ENCODE measurements at places on chromosomes 5 and 9.

- DNase-seq = no peak
These were observed 331.8 kb downstream of the KDM4C start for GRCh38 chr9:7089406-7090193.

GRCh38 chr9:82101475-82101874, 112.9 kb downstream of the SPATA31D1 start:
- no peak for DNase-seq

DNA sequence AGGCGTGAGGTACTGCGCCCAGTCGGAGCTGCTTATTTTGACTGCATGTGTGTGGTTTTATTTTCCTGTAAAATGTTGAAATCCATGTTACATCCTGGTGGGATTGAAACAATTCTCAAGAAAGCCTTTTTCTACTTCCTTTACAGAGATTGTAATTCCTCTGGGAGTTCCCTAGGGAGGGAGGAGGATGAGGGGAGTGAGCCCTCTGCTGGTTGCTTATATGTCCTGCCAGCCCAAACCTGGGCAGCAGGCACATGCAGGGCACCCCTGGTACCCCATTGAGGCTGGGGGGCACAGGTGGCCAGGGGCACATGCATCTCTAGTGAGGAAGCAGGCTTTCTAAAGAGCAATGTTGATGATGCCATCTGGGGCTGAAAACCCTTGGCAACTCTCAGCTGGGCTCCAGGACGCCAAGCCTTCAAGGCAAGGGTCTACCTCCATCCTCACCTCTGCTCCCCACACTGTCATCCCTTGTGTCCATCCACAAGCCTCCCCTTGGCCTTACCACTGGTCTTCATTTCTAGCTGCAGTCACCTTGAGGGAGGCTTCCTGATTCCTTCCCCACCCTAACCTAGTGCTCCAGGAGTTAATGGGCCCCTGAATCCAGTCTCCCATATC, 84.7 kb upstream of the TNFSF8 start:
- DNase-seq = no peak

GRCh38 chr9:135941288-135941995, 19.7 kb downstream of the UBAC1 start:
- no peak for DNase-seq

GRCh38 chr9:32385152-32385884, 875 bp downstream of the ACO1 start:
- no peak for DNase-seq

GRCh38 chr9:72656021-72656420, 134.6 kb downstream of the TMC1 start:
- no peak for DNase-seq

- no peak for DNase-seq
These were observed 45.7 kb upstream of the FAM170A start for GRCh38 chr5:119583684-119584083.

GRCh38 chr9:100066539-100066938, 32.3 kb downstream of the ERP44 start:
- no peak for DNase-seq

DNA sequence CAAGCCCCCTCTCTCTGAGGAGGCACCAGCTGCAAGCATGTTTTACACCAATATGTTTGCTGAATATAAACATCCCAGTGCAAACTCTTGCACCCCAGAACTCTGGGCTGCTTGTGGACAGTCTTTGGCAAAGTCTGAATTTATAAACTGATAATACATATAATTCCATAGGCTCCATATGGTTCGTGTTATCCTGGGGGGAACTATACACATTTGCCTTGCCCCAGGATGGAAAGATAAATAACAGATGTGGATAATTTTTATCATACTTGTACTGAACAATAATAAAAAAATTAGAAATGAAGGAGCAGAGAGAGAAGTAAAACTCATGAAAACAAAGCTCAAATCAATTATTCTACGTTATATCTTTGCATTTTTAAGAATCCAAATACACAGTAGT, 50.6 kb upstream of the GAS1 start:
- DNase-seq = no peak

DNA sequence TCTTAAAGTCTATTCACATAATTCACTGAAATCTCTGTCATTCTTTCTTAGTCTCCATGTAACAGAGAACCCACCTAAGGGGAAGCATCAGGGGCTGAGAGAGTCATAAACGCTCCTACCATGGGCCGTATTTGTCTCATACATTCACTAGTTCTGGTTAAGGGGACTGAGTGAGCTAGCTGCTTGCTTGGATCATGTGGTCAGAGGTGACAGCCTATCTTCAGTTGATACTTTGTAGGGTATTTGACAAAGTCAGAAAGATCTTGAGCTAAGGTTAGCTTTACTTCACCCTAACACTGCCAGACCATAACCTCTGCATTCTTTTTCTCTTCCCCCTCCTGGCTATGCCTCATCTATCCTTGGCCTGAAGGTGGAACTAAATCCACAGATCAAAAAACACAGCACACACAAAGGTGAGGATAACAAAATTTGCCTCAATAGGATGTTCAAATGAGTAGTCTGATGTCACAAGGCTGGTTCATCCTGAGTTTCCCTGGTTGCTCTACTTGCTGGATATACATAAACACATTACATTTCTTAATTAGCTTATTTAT, 66.5 kb downstream of the MARCHF3 start:
- no peak for DNase-seq

DNA sequence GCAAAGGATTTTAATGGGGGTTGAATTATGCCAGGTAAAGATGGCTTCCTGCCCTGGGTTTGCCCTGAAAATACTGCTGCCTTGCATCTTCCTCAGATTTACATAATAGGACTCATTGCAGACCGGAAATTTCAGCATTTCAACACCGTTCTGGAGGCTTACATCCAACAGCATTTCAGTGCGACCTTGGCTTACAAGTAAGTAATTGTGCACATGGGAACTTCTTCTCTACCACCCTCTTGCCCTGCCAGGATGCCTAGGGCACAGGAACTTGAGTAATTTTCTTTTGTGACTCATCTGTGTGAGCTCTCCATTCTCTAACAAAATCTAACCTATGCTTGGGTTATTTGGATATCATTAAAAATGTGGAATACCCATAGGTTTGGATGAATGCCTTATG, 80.2 kb downstream of the DOCK2 start:
- DNase-seq = no peak

DNA sequence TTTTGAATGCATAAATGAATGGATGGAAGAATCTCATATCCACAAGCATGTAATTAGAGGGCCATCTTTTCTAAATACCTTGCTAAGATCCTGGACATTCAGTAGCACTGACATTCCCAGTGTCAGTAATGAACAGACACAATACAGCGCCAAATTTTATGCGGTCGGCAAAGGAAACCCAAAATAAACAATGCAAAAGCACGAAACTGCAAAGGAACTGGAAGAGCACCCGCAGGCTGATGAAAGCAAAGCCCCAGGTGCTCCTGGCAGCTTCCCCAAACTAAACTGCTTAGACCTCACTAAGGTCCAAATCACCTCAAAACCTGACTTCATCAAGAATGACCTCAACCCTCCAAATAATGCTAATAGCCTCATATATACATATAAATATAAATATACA, 102.0 kb downstream of the GPR21 start:
- no peak for DNase-seq

- DNase-seq = no peak
These were observed 6.4 kb downstream of the SOWAHA start for GRCh38 chr5:132819468-132819867.

- DNase-seq = no peak
These were observed 73.9 kb downstream of the WNK2 start for GRCh38 chr9:93257808-93258331.

DNA sequence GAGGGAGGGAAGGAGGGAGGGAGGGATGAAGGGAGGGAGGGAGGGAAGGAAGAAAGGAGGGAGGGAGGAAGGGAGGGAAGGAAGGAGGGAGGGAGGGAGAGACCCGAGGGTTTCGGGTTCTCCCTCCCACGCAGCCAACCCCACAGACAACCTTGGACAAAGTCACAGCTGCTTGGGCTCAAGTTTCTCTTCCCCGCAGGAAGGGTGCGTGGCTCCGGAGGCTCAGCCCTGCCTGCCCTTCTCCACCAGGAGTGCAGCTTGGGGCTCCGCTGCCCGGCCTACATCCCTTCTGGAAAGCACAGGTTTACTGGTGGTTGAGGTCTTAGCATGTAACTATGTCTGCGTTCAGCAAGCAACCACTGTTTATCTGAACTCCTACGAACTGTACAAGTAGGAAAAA, 15.0 kb downstream of the SLC12A7 start:
- DNase-seq = no peak

GRCh38 chr5:74660873-74661272, 20.3 kb upstream of the ENC1 start:
- DNase-seq = no peak

DNA sequence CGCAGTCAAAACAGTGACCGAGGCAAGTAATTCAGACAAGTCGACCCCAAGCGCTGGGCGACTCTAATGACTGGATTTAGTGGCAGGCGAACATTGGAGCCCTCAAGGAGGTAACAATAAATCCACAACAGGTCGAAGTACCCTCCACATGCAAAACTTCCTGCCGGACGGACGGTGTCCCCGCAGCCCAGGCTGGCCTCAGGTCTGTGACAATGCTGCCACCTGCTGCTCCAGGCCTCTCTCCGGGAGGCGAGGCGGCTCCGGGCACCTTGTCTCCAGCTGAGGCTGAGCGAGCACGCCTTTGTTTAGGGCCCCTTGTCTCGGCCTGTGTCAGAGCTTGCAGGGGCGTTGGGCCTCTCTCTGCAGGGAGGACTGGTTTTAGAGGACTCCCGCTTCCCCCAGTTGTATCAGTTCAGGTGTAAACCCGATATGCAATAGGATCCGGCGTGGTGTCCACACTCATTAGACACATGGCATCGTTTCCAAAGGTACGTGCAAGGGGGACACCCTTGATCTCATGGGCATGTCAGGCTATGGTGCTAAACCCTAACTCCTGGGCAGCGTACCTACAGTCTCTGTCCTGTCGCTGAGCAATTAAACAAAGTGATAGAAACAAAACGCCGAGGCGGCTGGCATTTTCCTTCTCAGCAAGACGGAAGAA, 628.0 kb upstream of the ADAMTS16 start:
- no peak for DNase-seq

Data from stimulated activated CD4-positive, alpha-beta T cell treated with anti-CD3 and anti-CD28 coated beads, Interleukin-2, amount 100 ng/mL, for 4 hours (primary cell).